ENCODE measurements at places on chromosomes 12 and 14.

GRCh38 chr14:105241641-105242040, 6.7 kb upstream of the BTBD6 start:
- DNase-seq, result no peak

- no peak for DNase-seq
Observed at GRCh38 chr14:23571701-23572523, 4.3 kb upstream of the AP1G2 start.

DNA sequence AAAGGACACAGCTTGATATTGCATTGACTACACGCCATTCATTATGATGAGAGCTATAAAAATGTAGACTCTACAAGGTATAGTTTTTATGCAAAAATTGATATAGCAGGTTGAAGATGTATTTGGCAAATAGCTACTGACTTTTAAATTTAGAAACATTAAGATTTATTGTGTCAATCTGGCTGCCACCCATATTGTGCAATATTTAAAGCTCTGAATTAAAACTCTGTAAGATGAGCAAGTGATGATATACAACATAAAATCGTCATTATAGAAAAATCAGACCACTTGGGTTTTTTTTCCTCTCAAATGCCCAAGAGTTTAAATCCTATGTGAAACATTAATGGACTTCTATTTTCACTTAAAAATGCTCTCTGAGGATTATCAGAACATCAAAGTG, 36.8 kb upstream of the E2F7 start:
- DNase-seq, result no peak

DNA sequence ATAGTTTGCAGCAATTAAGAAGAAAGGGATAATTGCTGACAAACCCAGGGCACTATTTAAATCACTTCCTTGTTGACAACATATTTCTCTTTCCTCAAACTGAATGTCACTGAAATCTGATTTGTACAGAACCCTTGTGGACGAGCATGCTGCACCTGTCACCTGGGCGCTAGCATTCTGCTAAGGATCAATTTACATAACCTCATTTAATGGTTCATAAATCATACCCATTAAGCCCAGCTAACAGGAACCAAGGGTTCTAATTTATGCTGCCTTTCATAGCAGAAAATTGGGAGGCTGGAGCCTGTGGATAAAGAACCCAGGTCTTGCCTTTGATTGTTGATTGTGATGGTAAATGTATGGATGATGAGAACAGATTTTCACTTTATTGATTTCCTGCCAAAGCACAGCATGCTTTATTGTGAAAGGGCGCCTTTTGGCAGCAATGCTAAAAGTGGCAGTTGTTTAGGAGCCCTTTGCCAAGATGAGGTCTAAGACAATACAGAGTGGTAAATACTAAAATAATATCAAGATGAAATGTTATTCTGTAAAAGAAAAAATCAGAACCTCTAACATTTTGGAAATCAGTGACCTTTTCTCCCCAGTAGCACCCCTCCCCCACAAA, 95.4 kb downstream of the NKX2-1 start:
- no peak for DNase-seq

- DNase-seq, result no peak
Observed at GRCh38 chr12:72509891-72510290, 237.7 kb downstream of the TRHDE start.

- DNase-seq, result peak; percentile 82
Observed at GRCh38 chr14:94897082-94897481, 127.2 kb upstream of the GSC start.

GRCh38 chr14:64971491-64971942, 619 bp downstream of the RAB15 start:
- no peak for DNase-seq

DNA sequence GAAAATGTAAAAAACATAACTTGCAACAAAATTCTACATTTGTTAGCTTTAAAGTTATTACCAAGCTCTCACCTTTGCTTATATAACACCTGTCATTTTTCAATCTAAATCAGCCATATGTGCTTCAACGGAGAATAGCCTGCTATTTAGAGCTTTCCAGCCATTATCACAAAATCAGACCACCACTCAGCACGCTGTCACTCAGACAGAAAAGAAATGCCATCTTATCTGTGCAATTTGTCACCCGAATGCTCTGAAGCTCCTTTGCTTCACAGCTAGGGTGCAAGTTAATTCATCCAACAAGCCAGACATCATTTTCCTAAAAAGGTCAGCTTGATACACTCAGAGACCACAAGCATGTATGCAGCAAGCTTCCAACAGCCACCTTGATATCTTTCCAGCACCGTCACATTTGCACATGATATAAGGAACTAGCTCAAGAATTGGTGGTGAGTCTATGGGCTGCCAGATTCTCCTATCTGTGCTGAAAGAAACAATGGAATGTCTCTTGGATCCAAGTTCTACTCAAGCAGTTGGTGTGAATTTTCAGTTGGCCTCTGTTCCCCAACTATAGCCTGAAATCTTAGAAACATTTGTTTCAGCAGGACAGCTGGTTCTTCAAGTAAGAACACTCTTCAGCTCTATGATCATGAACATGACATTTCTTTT, 20.0 kb upstream of the IFNG-AS1 start:
- DNase-seq, result peak; percentile 37

- no peak for DNase-seq
Observed at GRCh38 chr12:103422746-103423515, 72.8 kb downstream of the C12orf42 start.

- no peak for DNase-seq
Observed at GRCh38 chr14:34000396-34000795, 49.5 kb upstream of the EGLN3 start.

GRCh38 chr12:33529810-33530209, 90.2 kb upstream of the SYT10 start:
- no peak for DNase-seq

- no peak for DNase-seq
Observed at GRCh38 chr14:57617510-57617909, 123.9 kb upstream of the CCDC198 start.

DNA sequence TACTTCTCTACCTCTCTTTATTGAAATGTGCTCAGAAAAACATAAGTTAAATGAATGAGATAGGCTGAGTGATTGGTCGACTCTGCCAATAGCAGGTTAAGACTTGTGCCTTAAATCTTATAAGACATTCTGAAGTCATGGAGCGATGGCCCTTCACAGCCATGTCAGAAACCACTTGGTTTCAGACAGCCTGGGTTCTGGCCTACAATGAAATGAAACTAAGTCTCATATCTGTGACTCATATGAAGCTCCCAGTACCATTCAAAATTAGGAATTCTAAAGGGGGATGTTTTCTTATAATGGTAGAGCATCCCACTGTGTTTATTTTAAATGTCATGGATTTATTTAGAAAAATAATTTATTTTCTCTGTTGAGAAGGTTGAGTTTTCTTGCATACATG, 42.6 kb downstream of the PLXNC1 start:
- DNase-seq, result no peak

DNA sequence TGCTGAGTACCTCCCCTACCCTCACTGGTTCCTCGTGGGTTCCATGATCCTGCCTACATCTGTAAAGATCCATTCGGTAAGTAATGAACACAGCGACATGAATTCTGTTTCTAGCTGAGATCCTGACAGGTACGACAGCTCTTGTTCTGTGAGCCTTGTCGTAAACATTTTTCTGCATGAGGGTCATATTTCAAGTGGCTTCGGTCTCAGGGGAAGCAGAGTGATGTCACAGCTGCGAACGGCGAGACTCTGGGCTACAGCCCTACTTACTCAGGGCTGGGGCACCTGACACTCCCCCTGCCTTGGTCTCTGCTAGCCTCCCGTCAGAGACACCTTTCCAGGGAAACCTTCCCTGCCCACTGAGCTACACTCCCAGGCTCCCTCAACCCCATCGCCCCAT, 85.8 kb downstream of the RBM19 start:
- DNase-seq, result no peak

DNA sequence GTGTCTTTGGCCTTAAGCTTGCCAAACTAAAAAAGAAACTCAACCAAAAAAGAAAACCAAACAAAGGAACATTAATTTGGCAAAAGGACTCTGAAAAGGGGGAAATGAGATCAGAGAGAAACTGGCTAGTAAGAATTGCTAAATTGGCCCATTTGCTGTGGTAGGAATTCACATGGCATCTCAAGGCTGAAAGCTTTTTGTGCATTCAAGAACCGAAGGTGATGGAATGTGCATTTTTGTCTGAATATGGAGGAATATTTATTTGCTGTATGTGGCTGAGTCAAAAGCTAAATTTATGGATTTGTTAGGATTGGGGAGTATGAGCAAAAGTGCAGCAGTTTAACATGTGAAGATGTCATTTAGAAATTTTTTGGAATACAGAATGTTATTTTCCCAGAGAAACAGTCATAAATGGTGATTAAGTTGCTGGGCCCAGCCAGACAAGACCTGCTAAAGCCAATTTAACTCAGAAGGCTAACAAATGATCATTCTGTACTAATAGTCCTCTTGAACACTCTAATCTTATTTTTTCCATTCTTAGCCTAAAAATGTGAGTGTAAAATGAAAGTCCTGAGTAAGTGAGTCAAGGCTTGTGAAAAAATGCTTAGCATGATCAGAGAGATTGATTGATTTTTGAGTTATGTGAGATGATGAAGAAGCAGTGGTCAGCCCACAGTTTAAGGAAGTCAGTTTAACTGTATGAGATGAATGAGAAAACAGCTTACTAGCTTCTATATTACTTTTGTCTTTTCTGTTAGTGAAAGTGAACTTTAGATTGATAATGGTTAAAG, 94.1 kb downstream of the ANO6 start:
- DNase-seq, result peak; percentile 45

- no peak for DNase-seq
Observed at GRCh38 chr12:22180705-22181104, 134.7 kb downstream of the CMAS start.

GRCh38 chr12:75820071-75820470, 211.5 kb downstream of the PHLDA1 start:
- no peak for DNase-seq

DNA sequence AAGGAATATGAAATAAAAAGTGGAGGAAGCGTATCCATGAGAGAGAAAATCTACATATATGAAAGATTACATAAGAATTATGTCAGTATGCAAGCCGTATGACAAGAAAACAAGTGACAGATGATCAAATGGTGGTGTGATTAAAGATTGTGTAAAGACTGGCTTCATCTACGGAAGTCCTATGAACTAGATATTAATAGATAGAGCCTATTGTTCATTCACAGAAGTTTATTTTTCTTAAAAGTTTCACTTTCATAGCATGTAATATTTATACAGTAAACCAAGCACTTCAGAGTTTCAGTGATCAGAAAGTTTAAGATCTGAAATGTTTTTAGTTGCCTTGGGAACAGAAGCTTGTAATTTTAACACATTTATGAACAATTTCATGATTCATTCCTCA, 84.5 kb downstream of the VRK1 start:
- DNase-seq, result no peak

- DNase-seq, result no peak
Observed at GRCh38 chr12:1841586-1842182, 21.3 kb downstream of the LRTM2 start.

GRCh38 chr12:14920475-14921126, 17.7 kb downstream of the ERP27 start:
- no peak for DNase-seq

DNA sequence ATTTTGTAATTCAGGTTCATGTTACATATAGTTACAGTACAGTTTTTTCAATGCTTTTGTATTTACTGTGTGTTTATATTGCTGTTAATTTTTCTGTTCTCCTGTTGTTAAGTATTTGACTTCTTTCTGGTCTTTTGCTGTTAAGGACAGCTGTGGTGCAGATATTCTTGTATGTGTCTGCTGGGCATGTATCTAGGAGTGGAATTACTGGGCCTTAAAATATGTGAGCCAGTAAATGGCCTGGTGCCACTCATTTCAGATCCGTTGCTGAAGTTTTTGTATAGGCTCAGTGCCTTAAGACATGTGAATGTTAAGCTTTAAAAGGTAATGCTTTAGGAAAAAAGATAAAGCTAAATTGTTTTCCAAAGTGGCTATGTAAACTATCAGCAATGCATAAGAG, 87.3 kb downstream of the TTLL5 start:
- no peak for DNase-seq

- DNase-seq, result peak; percentile 18
Observed at GRCh38 chr12:9786726-9787717, 26.3 kb upstream of the CD69 start.

GRCh38 chr12:109289551-109289950, 19.5 kb downstream of the FOXN4 start:
- no peak for DNase-seq

DNA sequence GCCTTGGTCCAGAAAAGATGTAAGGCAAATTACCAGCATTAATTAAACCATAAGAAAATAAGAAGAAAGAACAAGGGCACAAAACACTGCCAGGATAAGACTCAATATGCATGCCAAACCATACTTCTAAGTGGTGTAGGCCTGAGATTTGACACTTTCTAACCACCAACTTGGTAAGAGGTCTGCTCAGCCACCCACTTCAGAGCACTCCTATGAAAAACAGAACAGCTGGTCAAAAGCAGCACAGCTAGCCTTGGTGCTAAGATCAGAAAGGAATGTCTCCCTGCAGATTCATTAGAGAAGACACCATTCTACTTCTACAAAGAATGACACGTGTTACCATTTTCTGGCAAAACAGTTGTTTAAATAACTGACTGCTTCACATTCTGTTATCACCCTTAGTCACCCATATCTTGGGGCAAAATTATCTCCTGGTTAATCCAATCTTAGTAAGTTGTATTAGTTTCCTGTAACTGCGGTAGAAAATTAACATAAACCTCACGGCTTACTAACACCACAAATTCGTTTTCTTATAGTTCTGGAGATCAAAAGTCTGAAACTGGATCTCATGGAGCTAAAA, 13.2 kb downstream of the RPS6KA5 start:
- DNase-seq, result no peak

DNA sequence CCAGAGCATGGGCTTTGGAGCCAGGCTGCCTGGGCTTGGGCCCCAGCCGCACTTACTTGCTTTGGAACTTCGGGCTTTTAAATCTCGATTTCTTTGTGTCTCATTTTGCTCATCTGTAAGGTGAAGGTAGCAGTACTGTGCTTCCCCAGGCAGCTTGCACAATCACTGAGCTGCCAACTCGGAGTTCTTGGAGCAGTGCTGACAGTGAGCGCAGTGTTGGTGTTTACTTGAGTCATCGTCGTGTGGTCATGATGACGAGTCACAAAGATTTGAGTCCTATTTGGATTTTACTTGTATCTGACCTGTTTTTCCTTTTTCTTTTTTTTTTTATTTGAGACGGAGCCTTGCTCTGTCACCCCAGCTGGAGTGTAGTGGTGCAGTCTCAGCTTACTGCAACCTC, 31.3 kb upstream of the ATF1 start:
- DNase-seq, result peak; percentile 89

DNA sequence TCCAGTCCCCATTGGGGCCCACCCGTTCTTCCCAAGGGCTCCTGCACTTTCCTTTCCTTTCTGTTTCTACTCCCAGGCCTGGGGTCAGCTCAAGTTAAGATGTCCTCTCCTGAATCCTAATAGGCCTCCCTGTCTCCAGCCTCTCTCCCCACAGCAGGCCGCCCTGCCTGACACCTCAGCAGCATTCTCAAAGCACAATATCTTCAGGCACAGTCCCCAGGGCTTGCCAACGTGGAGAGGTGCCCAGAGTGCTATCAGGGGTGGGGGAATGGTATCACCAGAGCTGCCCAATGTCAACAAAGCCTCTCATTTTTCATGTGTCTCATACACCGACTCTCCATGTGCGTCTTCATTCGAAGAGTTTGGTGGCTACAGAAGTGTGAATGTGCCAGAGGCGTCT, 123.0 kb downstream of the FOXN3 start:
- DNase-seq, result no peak

Measured in AG20443 (cell line).